DMS79 treated with DMSO at 0.1 percent for 48 hours (cell line): ENCODE measurements at places on chromosomes 6 and 20.
A peak's percentile ranks its signal among the peaks of the same experiment; 100 is the strongest.

GRCh38 chr20:7608250-7608649 is 332.0 kb downstream of the HAO1 start:
- peak; percentile 3 for DNase-seq

GRCh38 chr20:60817891-60818290 is 434.2 kb upstream of the CDH4 start:
- no peak for DNase-seq

DNA sequence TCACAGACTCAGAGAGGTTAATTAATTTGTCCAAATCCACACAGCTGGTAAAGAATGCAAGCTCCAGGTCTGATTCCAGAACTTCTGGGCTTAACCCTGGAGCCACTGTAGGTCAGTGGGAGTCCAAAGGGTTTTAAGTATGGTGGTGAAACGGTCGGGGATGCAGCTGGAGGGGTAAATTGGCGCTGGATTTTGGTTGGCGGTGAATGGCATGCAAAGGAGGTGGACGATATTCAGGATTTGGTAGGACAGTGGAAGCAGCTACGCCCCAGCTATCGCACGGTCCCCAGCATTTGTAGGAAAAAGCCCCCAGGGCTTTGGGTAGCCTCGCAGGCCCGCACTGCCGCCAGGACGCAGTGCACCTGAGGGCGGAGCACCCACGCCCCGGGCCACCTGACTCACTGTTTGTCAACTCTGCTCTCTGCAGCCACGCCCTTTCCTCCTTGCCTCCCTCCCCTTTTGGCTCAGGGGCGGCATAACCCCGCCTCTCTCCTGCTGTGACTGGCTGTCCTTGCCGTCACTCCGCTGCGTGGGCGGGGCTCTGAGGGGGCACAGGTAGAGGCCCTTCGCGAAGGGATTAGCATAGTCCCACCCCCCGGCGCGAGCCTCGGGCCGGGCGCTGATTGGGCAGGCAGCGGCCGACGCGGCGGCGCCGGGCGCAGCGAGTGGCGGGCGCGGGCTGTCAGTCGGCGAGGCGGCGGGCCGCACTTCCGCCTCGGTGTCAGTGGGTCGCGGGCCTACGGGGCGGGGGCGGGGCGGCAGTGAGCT is at the start of gene OSBPL2:
OSBPL2 (plus strand) TSS at position 721 of the 768 bp plus-strand sequence. CDS start 17,664 bp downstream, outside the sequence.
- peak; percentile 96 for DNase-seq

GRCh38 chr6:155374681-155375080 is 60.4 kb upstream of the TFB1M start:
- DNase-seq: no peak
